ENCODE measurements at places on chromosomes 2 and 18.

GRCh38 chr2:11344956-11345677 lies 681 bp upstream of the ROCK2 start:
- no peak for DNase-seq

DNA sequence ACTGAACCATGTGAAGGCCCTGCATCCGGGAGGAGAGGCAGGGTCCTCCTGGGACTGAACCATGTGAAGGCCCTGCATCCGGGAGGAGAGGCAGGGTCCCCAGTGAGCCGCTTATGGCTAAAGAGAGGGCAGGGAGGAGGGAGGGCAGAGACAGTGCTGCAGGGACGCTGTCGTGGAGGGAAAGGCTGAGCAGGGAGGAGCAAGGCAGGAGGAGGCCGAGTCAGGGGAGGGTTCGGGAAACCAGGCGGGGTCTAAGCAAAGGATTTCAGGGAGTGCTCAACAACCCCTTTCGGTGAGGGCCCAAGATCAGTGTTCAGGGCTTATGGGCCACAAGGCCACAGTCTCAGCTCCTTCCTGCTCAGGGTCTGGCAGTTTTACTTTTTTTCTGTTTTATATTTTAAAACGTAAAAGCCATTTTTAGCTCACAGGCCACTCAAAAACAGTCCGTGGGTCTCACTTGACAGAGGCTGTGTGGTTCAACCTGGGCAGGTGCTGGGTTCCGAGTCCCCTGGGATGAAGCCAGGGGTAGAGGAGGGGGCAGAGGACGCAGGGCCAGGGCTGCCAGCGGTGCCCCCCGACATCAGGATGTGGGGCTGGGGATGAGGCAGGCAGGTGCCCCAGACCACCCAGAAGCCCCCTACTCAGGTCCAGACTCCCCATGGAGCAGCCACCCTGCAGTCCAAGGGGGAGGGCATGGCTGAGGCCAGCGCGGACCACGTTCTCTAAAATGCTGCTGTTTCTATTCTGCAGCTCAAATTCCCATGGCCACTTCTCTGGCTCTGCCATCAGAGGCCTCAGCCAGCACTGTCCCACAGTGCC lies 5.2 kb downstream of the TMEM18 start:
- DNase-seq = no peak

DNA sequence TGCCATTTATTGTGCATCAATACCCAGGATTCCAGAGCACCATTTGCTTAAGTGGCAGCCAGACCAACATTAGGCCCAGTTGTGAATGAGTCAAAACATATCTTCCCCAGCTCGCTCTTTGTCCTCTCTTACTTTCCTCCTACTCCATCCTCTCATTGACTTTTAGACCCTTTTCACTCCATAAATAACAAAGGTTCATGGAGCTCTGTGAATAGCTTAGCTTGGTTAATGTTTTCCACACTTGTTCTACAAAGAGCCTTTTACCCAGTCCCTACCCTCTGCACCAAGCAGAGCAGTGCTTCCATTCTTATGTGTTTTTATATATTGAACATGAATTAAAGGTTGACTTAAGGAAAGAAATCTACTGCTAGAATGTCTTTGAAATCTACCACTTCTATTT lies 625.8 kb upstream of the FANCL start:
- no peak for DNase-seq

DNA sequence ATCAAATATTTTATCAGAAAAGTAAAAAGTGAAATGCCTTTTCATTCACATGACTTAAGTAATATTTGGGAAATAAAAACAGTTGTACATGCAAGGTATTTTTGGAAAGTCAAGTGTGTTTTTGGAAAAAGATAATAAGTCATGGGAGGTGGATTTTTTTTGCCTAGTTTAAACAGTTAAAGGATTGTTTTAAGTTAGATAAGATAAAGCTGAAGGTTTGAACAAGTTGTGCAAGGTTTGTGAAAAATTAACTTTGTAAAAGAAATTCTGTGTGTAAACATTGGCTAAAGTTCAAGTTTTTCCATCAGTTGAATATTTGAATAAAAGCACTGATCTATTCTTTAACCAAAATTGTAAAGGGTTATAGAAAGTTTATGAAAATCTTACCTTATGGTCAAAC lies 207.9 kb upstream of the RGPD4 start:
- DNase-seq = no peak

DNA sequence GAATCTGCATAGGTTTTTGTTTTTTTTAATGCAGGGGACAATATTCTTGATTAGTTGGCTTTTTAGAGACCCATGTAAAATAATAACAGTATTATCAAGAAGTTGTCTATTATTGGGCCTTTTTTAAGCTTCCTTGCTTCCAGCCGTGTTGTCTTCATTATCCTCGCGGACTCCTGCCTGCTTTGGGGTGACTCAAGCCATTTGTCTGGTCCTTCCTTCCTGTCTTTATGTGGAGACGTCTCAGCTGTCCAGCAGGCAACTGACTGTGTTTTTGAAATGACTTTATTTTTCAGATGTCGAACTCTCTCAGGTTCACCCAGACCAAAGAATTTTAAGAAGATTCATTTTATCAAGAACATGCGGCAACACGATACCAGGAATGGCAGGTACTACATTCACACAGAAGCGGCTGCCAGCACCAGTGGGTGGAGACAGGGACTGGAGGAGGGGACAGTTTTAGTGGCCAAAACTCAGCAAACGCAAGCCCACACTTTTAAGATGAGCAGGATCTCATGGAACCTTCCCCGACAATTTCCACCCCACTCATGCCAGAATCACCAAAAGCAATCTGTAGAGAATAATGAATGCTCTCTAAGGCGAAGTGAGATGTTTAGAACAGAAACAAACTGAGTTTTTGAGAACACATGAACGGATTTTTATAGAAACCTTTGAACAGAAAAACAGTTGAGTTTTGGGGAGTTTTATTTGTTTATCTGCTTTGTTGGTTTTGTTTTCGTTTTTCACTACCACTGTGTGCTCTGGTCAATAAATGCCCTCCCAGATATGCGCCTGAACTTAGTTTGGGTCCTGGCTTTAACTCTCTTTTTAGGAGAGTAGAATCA lies 59.1 kb downstream of the CABLES1 start:
- no peak for DNase-seq

DNA sequence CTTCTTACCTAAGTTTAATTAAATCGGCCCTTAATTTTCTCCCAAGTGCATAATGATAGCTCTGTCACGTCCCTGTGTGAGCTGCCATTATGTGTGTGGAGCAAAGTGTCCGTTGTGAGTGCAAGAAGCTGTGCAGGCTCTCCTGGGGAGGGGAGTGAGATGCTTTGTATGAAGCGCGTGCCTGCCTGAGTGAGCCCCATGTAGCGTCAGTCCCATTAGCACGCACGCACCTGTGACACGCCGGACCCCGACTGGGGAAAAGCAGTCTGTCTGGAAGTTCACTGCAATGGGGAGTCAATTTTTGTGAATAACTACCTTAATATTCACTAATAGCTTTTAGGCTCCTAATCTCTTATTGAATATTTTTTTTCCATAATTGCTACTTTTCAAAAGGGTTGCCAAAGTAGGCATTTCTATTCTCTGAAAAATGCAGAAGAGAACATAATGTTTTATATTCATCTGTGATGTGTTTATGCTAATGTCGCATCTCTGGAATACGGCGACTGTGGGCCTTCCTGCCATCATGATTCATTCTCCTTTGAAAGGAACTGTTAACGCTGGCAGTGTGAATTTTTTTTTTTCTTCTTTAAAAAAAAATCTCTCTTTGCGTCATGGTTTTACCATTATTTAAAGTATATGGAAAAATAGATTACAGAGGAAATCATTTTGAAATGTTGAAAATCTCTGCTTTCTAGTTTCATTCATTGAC lies 157.7 kb downstream of the COL4A4 start:
- DNase-seq = no peak

DNA sequence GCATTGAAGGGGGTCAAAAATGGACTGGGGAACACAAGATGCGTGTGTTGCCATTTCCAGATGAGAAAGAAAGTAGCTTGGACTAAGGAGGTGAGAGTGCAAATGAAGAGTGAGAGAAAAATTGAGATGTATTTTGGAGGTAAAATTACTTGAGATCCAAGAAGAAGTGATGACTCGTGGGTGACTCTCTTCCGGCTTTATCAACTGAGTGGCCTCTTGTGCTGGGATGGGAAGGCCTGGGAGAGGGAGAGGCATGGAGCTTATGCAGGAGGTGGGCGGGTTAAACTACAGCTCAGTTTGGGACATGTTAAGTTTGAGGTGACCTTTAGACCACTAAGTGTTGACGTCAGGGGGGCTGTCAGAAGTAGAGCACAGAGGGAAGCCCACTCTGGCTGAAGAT lies 34.9 kb downstream of the SULT1C2 start:
- DNase-seq = no peak

- no peak for DNase-seq
Observed at GRCh38 chr2:6072768-6073167, 380.6 kb downstream of the SOX11 start.

GRCh38 chr2:143284087-143284675 lies 155.0 kb downstream of the ARHGAP15 start:
- DNase-seq = no peak

- no peak for DNase-seq
Observed at GRCh38 chr2:122145856-122146255, 390.4 kb downstream of the TSN start.

GRCh38 chr2:105809097-105809473 lies 64.4 kb downstream of the NCK2 start:
- no peak for DNase-seq

DNA sequence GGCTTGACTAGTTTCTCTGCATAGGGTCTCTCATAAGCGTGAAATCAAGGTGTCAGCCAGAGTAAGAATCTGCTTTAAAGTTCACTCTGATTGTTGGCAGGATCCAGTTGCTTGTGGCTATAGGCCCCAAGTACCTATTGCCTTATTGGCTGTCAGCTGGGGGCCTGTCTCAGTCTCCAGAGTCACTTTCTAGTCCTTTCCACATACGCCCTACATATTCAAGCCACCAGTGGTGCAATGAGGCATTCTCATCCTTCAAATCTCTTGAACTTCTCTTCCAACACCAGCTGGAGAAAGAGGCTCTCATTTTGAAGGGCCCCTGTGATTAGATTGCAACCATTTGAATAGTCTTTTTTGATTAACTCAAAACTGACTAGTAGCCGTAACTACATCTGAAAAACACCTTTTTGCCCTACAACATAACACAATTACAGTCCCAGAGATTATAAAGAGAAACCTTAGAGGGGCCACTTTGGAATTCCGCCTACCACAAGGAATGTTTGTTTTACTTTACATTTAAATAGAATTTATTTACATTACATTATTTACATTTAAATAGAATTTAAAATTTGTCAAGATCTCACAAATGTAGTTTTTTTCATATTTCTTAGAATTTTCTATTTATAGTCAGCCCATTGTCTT lies 520.1 kb downstream of the DSC3 start:
- DNase-seq = no peak

DNA sequence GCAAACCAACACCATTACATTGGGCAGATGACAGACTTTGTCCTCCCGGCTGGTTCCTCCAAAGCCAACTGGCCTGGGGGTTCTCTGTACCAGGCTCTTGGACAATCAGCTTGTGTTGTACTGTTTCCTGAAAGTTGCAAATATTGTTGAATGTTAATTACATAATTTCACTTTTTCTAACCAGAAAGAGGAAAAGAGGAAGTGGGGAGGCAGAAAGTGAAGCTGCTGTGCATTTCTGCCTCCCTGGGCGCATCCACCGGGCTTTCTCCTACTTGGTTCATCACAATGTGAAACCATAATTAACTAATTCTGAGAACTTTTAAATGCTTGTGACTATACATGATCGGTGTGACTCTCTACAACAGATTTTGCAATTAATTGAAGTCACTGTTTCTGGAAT lies 10.1 kb downstream of the TWIST2 start:
- DNase-seq = no peak

GRCh38 chr2:120978359-120979050 lies 242.8 kb downstream of the GLI2 start:
- DNase-seq = no peak

- no peak for DNase-seq
Observed at GRCh38 chr2:60285626-60286316, 267.7 kb downstream of the BCL11A start.

GRCh38 chr2:182606728-182607681 lies 109.1 kb upstream of the DNAJC10 start:
- DNase-seq = no peak

- peak; percentile 8 for DNase-seq
Observed at GRCh38 chr2:62410015-62410453, 96.0 kb downstream of the TMEM17 start.

- DNase-seq = no peak
Observed at GRCh38 chr2:217685255-217685605, 317.6 kb downstream of the TNS1 start.

GRCh38 chr18:7512348-7512747 lies 54.8 kb upstream of the PTPRM start:
- no peak for DNase-seq

DNA sequence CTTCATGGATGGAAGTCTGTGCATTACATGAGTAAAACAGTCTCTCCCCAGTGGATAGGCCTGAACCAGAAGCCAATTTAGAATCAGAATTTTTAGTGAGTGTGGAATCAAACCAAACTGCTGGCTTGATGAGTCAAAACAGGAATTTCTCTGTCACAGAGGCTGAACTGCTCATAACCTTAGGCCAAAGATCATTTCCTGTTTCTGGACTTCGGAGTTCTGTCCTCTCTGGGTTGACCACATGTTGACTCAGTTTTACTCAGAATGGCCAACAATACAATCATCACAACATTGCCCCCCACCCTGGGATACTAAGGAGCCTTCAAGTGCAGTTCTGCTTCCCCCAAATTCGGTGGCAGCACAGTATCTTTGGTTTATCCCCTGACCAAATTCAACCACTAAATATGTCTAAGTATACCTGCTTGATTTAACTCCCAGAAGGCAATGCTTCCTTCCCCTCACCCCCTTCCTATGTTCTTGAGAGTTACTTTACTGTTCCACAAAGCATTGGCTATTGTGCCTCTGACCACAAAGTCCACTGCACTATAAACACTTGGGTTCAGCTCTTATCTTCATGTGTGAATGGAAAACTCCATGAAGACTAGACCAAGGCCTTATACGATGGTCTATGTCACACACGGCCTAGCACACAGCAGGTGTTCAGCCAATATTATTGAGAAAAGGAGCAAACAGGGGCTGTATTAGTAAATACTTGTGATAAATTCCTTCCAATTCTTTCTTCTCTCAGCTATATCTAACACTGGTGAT lies 67.8 kb downstream of the NXPH2 start:
- no peak for DNase-seq

GRCh38 chr18:48767090-48767690 lies 183.6 kb downstream of the SMAD7 start:
- DNase-seq = no peak

GRCh38 chr2:137892739-137893138 lies 71.5 kb upstream of the HNMT start:
- peak; percentile 89 for DNase-seq

DNA sequence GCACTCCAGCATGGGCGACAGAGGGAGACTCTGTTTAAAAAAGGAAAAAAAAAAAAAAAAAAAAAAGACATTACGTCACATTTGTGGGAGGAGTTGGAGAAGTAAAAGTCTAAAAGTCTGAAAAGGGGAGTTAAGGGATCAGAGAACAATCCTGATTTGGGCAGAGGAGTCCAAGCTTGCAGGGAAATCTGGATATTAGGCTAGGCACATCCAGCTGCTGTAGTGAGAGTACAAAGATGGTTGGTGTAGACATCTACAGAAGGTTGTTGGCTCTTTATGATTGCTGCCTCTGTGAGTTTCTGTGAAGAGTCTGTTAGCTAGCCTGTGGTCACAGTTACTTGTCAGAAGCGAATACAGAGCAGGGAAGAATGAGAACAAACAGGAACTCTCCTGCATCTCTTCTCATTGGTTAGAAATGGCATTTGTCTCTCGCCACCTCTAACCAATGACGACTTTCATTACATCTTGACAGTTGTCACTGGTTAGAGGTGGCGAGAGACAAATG lies 3.3 kb upstream of the OSBPL6 start:
- DNase-seq = no peak

Data from NCI-H1092 (cell line).